Hypothalamus (tissue), 51 donors: ENCODE measurements at places on chromosomes 3 and 15.
A peak's percentile ranks its signal among the peaks of the same experiment; 100 is the strongest.

GRCh38 chr3:134608023-134608770 lies 42.6 kb downstream of the KY start:
- DNase-seq: no peak

GRCh38 chr15:91336687-91337086 lies 236.6 kb downstream of the SV2B start:
- no peak for DNase-seq

- no peak for DNase-seq
Measured at GRCh38 chr15:67174864-67175573, 79.4 kb downstream of the AAGAB start.

DNA sequence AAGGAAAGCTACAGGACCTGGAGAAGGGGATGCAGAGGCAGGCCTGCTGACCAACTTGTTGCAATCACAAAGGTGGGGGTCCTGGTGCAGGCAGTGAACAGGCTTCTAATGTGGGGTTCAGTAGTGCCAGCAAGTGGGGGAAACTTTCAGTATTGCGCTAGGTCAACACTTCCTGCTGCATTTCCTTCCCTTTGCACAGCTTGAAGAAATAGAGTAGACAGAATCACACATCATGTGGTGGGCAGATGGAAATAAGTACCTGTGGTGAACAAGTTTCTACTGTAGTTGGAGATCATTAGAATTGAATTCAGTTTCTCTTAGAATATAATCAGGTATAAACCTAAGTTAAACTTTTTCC lies 63.4 kb downstream of the RGMA start:
- DNase-seq: no peak

DNA sequence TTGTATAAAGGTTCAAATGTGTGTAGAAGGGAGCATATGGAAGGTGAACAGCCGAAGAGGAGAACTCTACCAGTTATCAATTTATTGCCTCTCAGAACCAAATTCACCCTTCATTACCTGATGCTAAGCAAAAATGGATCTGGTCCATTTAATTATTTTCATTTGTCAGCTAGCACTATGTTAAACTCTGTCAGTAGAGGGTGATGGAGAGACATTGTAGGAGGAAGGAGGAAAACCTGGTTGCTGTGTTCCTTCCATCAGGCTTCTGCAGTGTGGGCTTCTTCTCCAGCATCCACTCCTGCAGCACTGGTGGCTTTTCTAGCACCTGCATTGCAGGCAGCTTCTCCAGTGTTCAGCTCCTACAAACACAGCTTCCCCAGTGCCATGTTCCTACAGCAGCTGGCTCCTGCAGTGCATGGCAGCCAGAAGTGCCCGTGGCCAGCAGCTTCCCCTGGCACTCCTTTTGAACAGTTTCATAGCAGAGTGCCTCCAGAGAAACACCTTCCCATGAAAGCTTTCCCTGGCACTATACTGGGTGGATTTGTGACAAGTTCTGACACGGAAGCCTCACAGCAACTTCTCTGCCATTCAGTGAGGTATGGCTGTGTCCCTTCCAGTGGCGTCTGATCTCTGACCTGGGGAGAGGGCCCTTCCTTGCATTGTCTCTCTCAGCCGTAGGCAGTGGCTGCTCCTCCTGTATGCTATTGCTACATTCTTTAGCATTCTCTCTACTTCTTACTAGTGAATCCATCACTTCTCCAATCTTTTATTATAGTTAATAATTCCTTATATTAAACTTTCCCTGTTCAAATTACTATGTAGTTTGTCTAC lies 14.6 kb upstream of the IL17RD start:
- no peak for DNase-seq

DNA sequence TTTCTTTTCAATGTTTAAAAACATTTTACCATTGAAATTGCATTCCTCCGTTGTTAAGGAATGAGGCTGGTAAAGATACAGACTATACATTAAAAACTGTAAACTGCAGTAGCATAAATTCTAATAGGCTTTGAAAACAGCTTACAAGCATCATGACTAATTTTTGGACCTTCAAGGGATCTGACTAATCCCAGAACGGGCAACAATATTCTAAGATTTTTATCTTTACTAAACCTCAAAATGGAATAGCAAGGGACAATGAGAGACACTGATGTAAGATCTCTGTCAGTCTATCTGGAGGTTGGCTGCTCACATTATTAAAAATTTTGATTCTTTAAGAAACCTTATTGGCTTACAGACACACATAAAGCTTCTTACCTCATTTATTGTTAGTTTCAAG lies 74.7 kb downstream of the BTD start:
- no peak for DNase-seq

DNA sequence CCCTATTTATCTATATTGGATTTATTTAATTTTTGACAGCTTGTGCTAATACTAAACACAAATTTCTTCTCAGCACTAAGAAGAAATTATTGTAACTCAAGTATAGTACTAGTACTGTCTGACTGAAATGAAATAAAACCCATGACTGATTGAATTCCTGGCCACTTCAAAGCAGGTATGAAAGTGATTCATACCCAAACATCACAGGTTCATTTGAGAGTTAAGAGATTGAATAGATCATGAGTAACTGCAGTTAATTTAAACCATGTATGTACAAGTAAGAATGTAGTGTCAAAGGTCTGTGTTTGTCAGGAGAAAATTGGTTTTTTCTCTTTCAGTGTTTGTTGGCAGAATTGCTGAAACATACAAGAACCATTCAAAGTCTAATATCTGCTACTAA lies 332.0 kb upstream of the GRM7 start:
- DNase-seq: no peak

GRCh38 chr15:58387130-58387529 lies 44.7 kb upstream of the LIPC start:
- DNase-seq: no peak

GRCh38 chr3:41846850-41847249 lies 115.1 kb downstream of the ULK4 start:
- DNase-seq: no peak

GRCh38 chr3:473033-473800 lies 276.7 kb downstream of the CHL1 start:
- DNase-seq: no peak

DNA sequence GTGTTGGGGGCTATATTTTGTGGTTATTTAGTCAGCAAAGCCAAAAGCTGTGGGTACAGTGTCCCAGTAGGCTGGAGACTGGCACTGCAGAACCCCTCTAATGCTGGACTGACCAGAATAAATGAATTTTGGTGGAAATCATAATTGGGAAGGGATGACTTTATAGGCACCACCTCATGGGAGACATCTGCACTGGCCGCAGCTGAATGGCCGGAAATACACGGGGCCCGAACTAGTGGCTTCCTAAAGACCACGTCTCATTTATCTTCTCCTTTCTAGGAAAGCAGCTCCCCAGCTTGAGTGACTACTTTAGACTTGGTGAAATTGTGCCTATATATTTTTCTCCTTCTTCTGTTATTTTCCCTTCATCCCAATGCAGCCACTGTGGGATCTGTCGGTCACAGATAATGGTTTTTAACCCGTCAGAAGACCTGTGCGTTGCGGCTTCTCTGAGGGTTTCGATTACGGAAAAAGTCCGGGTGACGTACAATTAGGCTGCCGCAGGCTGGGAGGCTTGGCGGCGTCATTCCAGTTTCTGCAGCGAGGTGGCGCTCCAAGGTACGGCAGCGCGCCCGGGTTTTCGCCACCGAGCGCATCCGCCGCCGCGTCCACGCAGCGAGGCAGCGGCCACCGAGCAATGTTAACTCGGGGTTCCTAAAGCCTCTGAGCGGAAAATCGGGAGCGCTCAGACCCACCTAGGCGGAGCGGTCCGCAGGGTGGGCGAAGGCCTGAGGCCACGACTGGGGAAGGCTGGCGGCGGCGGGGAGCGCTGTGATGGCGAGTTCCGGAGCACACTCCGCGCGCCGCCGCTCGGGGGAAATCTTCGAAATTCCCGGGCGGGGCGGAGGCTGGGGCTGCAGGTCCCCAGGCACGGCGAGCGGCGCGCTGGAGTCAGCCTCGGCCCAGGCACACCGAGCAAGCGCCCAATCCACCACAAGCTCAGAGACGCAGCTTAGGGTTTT lies 26.3 kb downstream of the NR2F2 start:
- peak; percentile 56 for DNase-seq

DNA sequence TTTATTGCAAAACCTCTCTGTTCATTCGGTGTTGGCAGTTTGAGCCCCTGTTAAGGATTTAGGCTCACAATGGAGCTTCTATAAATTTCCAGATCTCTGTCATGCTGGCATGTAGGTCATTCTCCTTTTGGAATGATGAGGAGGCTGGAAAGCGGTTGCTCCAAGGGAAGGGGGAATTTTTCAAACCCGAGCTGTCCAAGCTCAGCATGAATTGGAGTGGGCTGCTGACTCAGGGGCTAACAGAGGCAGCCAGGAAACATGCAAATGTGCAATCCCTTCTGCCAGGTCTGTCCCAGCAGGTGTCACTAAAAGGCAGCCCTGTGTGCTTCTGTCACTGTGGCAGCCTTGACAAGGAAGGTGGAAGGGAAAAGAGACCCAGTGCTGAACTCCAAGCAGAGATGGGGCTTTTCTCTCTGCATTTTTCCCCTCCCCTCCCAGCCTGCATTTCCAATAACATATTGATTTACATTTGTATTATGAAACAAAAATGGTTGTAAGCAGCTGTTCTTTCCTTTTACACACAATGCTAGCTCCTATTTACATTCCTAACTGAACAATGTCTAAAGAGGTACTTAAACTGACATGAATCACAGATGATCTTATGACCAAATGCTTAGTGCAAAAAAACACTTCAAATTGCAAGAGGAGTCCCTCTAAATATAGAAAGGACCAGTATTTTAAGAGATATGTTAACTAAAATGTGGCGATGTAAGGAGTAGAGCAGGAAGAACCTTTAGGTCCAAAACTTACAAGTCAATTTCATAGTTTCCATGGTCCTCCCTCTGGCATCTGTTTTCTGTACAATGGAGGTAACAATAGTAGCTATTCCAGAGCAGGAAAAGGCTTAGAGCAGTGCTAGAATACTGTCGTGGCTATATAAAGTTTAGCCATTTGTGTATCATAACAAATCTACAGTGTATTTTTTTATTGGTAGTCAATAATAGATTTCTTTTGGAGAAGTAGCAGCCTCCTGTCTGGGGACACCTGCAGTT lies 84.5 kb upstream of the ATP10A start:
- peak; percentile 3 for DNase-seq

GRCh38 chr3:168241156-168241555 lies 145.4 kb upstream of the GOLIM4 start:
- no peak for DNase-seq

DNA sequence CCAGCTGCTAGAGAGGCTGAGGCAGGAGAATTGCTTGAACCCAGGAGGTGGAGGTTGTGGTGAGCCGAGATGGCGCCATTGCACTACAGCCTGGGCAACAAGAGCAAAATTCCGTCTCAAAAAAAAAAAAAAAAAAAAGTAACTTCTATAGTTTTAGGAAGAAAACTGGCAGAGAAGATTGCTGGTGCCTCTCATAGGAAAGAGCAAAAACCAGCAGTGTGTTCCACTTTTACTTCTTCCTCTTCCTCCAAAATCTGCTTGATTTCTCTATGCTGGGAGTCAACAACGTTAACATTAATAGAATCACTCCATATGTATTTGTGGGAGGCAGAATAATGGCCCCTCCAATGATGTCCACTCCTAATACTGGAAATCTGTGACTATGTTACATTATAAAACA lies 12.5 kb upstream of the NR1D2 start:
- no peak for DNase-seq

GRCh38 chr3:197380786-197381185 lies 82.4 kb upstream of the DLG1 start:
- no peak for DNase-seq

GRCh38 chr15:38509152-38509551 lies 55.2 kb downstream of the FAM98B start:
- no peak for DNase-seq

GRCh38 chr15:72227192-72227586 lies 3.8 kb downstream of the PKM start:
- DNase-seq: no peak

DNA sequence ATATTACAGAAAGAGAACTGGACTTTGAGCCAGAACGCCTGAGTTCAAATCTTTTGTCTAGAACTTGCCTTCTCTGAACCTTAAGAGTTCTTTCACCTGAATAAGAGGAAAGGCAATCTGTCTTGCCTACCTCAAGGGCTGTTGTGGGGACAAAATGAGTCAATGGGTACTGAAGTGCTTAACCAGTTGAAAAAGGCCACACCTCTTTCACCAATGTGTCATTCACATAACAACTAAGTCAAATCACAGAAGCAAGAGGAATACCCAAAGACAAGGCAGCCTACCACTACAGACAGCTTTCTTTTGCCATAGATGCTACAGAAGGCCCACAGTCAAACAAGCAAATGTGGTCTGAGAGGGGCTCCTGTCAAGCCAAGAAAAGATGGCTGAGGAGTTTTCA lies 39.7 kb downstream of the NBEAL2 start:
- DNase-seq: no peak

GRCh38 chr3:64550745-64551144 lies 137.1 kb downstream of the ADAMTS9 start:
- no peak for DNase-seq

DNA sequence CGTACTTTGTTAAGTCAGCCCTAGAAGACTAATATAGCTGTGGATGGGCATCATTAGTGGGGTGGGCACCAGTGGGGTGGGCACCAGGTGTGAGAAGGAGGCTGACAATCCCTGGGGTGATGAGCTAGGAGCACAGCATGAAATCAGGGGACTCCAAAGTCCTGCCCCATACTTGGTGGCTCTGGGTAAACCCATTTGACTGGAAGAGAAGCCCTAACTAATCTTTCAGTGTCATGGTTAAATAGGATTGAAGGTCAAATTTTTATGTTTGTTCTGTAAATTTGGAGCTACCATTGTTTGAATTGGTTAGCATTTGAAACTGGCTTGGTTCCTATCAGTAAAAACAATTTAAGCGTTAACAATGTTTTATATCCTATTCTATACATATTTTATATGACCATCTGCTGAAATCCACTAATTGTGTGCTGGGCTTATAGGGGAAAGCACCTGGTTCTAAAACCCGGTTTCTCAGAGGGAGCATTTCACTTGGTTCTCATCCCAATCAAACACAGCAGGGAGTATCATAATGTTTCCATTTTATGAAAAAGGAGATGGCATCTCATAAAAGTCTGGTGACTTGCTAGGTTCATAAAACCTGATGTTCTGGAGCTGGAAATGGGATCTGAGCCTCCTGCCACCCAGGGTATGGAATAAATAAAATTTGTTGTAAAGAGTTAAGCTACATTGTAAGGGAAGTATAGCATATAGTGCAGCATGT lies 87.7 kb upstream of the HACD2 start:
- DNase-seq: no peak

GRCh38 chr3:31567036-31567435 lies 34.3 kb downstream of the STT3B start:
- DNase-seq: no peak

GRCh38 chr3:136239094-136239493 lies 11.0 kb upstream of the PCCB start:
- no peak for DNase-seq

GRCh38 chr15:68806220-68807060 lies 14.3 kb downstream of the ANP32A start:
- DNase-seq: no peak

- no peak for DNase-seq
Measured at GRCh38 chr3:82473864-82474541, 712.6 kb upstream of the GBE1 start.

GRCh38 chr3:157953565-157953964 lies 152.7 kb downstream of the SHOX2 start:
- DNase-seq: no peak
